ENCODE measurements at places on chromosomes 1 and 21. TPM values are rescaled to one million over a fixed set of nuclear protein-coding genes. Genes with fewer than 3 reads are reported as not detected.

The SERBP1 gene
- total RNA-seq = 453 TPM

DNA sequence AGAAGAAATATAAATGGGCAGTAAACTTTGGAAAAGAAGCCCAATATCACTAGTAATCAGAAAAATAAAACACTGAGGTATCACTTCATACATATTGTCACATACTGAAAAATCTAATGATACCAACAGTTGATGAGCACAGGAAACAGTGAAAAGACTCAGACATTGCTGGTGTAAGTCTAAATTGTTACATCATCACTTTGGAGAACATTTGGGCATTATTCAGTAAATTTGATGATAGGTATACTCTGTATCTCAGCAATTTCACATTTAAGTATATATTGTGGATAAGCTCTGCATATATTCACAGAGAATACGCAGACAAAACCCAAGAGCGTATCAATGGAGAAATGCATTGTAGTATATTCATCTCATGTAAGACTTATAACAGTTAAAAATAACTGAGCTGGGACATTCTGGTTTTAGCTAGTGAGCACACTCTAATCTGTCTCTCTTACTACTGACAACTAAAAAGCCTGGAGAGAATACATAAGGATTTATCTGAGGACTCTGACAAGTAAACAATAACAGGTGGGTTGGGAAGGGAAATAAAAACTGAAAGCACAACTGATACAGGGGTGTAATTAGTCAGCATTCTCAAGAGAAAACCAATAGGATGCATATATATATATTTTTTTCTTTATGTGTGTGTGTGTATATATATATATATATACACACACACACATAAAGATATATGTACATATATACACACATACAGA lies 212.7 kb upstream of the JUN start:
- no peak for DNase-seq

- DNase-seq = no peak
Measured at GRCh38 chr1:221025956-221026355, 146.7 kb downstream of the HLX start.

The C1QB gene
- total RNA-seq = not detected

The EXOC8 gene
- 10.9 TPM for total RNA-seq

GRCh38 chr21:43012596-43012995 lies 38.2 kb downstream of the PKNOX1 start:
- no peak for DNase-seq

DNA sequence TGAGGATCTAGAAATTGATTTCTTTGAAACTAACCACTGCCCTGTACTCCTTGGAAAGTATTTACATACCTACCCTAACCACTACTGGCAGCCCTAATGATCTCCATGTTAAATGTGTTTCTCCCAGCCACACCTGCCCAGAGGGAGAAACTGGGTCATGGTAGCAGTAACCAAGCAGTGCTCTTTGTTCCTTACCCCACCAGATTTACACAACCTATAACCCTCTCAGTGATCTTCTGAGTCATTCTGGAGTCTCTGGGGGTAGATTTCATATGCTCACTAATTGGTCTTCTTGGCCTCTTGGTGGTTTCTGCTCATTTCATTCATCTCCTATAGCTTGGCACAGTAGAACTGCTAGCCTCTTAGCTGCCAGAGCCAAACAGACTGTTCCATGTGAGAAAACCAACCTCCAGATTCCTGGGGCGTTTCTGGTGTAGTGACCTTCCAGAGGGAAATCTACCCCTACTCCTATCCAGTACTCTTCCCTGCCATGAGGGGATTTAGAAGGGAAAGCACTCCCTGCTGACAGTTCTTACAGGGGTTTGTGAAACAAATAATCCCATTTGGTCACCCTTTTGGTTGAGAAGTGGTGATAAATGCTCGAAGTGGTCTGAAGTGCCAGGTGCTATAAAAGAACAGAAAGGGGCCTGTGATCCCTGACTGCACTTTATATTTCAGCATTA lies 36.2 kb upstream of the LRIG2 start:
- no peak for DNase-seq

GRCh38 chr1:81435175-81435574 lies 365.6 kb upstream of the ADGRL2 start:
- no peak for DNase-seq

The FAF1 gene
- total RNA-seq = 38.0 TPM

DNA sequence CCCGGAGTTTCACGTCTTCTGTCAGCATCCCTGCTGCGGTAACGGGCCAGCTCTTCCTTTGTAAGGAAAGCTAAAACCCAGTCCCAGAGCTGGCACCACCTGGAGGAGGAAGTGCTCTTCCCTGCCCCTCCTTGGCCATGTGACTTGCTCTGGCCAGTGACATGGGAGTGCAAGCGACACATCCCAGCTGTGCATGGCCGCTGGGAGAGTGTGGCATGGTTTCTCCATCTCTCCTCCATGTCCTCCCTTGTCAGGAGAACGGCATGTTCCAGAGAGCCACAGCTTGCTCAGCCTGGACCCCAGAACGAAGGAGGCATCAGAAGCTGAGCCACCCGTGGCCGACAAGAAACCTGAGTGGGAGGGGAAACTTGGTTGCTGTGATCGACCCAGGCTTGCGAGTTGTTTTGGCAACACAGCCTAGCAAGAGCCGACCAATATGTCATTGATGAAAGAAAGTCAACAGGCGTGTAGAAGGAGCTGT lies 2.7 kb upstream of the PRXL2B start:
- DNase-seq = no peak

- DNase-seq = no peak
Measured at GRCh38 chr1:24890887-24891286, 39.2 kb downstream of the RUNX3 start.

- no peak for DNase-seq
Measured at GRCh38 chr1:23470282-23471070, 13.5 kb downstream of the ASAP3 start.

DNA sequence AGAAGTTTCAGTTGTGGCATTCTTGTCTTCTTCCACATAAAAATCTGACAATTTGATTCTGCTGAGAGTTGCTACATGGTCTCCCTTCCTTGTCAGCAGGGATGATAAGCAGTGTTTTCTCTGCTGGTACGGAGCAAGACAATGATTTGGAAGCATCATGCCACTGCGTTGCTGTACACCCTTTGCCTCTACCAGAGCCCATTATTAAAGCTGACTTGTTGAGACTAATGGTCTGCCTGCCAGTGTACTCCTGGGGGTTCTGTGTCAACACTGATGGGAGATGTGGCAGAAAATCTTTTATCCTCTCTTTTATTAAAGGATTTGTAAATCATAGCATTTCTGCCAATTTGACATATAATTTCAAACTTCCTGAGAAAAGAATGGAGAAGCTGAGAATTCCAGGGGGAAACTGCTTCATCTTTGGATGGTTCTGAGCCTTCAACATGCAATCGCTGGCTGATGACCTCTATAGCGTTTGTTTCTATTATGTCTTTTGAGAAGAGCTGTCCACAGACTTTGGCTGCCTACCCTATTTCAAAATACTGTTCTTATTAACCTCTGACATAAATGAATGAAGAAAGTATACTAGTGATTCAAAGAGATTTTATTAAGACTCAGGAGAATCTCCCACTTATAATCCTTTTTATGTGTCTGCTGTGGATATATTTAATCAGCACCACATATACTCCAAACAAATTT lies 47.9 kb upstream of the DYNLT5 start:
- DNase-seq = no peak

DNA sequence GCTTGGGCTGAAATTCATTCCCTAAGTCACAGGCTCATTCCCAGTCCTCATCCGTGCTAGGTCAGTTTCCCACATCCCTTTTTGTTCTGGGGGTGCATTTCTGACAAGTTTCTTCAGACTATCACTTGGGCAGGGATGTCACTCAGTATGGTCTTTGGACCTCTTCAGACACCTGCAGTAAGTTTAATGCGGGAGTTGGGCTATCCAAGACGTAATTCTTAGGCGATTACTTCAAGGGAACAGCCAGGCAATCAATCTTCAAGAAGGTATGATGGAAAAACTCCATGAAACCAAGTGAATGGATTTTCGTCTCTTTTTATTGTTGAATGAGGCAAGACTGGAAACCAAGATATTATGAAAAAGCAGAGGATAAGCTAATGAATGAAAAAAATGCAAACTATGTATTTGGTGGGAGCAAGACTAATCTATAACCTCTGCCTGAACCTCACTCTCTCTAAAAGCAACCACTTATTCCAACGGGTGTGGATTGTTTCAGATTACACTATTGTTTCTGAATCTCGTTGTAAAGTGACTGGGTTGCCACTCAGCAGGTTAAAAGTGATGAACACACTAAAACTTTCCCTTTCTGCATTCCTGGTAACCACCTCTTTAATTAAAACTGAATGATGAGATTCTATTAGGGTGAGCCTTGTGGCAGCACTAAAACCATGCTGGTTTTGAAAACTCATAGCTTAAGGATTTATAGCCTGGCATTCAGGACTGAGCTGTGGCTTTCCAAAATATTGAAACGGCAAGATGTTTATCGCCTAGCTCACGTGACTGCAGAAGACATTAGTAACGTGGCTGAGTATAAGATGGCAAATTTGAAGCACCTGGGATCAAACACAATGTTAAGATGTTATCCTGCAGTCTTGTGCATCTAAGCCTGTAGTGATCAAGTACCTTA lies 1.1 kb downstream of the RASAL2 start:
- DNase-seq = no peak

- no peak for DNase-seq
Measured at GRCh38 chr1:77544845-77545244, 137.6 kb downstream of the ZZZ3 start.

The DUSP10 gene
- not detected for total RNA-seq

- DNase-seq = peak; percentile 61
Measured at GRCh38 chr1:224070521-224070920, 43.4 kb upstream of the FBXO28 start.

- peak; percentile 30 for DNase-seq
Measured at GRCh38 chr1:210251680-210252490, 19.3 kb downstream of the SERTAD4 start.

GRCh38 chr1:36965275-36966159 lies 68.8 kb downstream of the GRIK3 start:
- no peak for DNase-seq

DNA sequence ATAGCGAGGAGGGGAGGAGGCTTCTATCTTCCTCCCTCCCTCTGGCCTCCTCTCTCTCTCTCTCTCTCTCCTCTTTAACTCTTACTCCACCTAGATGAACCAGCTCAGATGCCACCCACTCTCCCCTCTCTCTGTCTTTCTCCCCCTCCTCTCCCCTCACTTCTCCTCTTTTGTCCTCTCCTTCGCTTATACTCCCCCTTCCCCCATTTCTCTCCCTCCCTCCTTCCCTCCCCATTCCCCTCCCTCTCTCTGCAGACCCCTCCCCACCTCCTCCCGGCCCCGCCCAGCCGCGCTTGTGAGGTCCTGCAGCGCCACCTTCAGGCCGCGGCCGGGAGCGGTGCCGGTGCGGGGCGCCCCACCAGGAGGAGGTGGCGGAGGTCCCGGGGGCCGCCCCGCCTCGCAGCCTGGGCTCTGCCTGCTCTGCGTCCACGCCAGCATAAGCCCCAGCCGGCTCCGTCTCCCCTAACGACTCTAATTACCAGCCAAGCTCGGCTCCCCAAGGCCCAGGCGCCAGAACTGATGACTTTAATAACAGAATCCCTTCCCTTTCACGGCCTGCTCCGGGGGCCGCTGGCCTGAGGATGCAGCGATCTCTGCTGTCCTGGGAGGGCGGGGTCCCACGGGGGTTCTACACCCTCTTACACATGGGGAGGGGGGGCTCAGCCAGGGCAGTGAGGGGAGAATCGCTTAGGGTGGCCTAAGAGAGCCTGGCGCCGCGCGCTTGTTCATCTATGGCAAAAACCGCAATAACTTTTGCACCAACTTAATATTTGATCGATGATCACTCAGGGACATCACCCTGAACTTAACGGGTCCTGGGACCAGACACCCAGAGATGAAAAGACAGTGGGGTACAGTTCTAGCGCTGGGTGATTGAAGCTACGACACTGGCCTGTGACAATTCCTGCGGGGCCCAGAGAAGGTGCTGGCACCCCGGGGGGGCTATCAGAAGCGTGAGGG lies 637.3 kb downstream of the MATN1 start:
- DNase-seq = peak; percentile 16

DNA sequence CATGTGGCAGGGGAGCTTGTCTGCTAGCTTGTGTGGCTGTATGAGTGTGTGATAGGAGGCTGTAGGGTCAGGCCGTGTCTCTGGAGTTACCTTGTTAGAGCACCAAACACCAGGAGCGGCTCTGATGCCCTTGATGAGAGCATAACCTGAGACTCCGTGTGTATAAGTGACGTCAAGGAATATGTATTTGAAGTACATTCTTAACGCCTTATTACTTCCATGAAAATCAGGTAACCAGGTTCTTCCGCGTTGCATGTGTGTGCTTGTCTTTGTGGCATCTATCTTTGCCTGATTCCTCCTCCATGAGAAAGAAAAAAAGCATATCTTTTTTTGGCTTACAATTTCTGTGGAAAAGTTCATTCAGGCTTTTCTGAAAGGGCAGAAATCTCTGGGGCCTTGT lies 4.6 kb downstream of the OLFML3 start:
- no peak for DNase-seq

The ZNF670 gene
- 11.4 TPM for total RNA-seq

The ANKRD34A gene
- total RNA-seq = 2.5 TPM
